ENCODE measurements at places on chromosomes 7 and 10. TPM values are rescaled to one million over a fixed set of nuclear protein-coding genes. Genes with fewer than 3 reads are reported as not detected.

- no peak for DNase-seq
These were observed 15.1 kb downstream of the ADD3 start for GRCh38 chr10:110022716-110023504.

DNA sequence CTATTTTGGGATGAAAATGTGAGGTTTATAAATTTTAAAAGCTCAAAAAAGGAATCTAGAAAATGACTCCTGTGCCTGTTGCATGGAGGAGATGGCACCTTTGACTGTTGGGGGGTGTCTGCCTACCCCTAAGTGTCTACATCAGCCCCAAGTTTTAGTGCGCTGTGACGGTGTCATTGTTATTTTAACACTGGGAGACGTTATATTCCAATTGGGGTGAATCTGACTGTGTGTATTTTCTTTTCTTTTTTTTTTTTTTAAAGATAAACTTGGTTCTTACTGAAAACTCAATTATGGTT lies 517 bp downstream of the SRGN start:
- DNase-seq = no peak

DNA sequence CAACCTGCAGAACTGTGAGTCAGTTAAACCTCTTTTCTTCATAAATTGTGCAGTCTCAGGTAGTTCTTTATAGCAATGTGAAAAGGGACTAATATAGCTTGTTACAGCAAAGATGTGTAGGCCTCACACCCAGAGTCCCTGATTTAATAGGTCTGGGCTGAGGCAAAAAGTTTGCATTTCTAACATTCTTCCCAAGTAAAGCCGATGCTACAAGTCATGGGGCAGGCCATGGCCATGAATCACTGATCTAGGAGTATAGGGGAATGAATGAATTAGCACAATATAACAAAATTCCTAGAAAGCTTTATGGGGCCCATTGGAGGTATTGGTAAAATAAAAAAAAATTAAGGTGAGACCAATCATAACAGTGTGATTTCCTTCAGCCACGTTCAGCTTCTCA lies 11.5 kb upstream of the AASS start:
- DNase-seq = no peak

DNA sequence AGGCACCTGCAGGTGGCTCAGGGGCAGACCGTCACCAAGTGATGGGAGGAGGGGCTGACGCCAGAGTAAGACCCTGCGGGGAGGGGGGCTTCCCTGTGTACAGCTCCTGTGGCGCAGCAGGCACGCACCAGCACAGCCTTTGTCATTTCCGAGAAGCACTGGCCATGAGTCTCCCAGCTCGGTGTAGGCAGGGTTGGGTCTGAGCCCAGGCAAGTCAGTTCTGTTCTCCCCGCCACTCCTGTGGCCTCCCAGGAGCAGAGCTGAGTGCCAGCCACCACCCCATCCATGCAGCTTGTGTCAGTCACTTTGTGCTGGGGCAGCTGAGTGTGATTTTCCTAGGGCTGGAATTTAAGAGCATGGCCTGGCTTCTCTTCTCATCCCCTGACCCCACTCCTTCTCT lies 13.2 kb downstream of the CPSF4 start:
- DNase-seq = no peak

DNA sequence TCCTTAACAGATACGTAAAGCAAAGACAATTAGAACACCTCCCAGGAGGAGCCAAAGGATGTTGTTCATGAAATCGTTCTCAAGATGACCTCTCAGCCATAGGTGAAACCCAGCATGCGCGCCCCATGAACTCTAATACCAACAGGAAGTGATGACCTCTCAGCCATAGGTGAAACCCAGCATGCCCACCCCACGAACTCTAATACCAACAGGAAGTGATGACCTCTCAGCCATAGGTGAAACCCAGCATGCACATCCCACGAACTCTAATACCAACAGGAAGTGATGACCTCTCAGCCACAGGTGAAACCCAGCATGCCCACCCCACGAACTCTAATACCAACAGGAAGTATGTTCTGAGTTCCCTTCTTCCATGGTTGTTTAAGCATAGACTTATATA lies 205.2 kb upstream of the ADARB2 start:
- DNase-seq = no peak

DNA sequence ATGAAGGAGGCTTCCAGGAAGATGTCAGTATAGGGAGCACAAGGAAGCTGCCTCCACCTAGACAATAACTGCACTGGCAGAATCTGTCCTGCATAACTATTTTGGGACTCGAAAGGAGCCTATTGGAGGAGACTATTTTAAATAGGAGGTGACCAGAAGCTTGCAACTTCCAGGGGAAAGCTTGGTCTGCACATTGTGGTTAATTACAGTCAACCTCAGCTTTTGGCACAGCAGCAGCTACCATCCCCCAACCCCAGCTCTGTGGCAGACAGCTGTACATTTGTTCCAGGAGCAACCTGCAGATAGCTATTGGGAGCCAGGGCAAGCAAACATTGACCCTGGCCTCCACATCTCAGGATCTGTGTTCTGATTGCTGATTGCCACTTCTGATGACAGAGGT lies 46.3 kb upstream of the NANOS1 start:
- no peak for DNase-seq

GRCh38 chr7:1234881-1235500 lies 2.3 kb downstream of the UNCX start:
- no peak for DNase-seq

GRCh38 chr7:17436126-17436525 lies 137.7 kb downstream of the AHR start:
- no peak for DNase-seq

- DNase-seq = no peak
These were observed 22.5 kb downstream of the CAV1 start for GRCh38 chr7:116547347-116547746.

CAV1 gene
- 1,415 TPM for total RNA-seq

Data from foreskin keratinocyte (primary cell).